Mesothelial cell of epicardium (in vitro differentiated cells): ENCODE measurements at places on chromosomes 4 and X.

- H3K4me1 ChIP-seq, result peaks cover 5% of the 10 kb centered on the region
- no peak overlapping the region for H3K4me3 ChIP-seq
- DNase-seq, result no peak
- no peak overlapping the region for H3K27ac ChIP-seq
Observed at GRCh38 chr4:169485791-169486742, 126.3 kb downstream of the NEK1 start.

GRCh38 chr4:139589336-139590018 is 33.5 kb upstream of the SETD7 start:
- H3K27ac ChIP-seq, result no peak overlapping the region
- H3K27me3 ChIP-seq, result no peaks in the 10 kb centered on the region
- peaks cover 4% of the 10 kb centered on the region for H3K4me1 ChIP-seq
- H3K36me3 ChIP-seq, result no peaks in the 10 kb centered on the region

DNA sequence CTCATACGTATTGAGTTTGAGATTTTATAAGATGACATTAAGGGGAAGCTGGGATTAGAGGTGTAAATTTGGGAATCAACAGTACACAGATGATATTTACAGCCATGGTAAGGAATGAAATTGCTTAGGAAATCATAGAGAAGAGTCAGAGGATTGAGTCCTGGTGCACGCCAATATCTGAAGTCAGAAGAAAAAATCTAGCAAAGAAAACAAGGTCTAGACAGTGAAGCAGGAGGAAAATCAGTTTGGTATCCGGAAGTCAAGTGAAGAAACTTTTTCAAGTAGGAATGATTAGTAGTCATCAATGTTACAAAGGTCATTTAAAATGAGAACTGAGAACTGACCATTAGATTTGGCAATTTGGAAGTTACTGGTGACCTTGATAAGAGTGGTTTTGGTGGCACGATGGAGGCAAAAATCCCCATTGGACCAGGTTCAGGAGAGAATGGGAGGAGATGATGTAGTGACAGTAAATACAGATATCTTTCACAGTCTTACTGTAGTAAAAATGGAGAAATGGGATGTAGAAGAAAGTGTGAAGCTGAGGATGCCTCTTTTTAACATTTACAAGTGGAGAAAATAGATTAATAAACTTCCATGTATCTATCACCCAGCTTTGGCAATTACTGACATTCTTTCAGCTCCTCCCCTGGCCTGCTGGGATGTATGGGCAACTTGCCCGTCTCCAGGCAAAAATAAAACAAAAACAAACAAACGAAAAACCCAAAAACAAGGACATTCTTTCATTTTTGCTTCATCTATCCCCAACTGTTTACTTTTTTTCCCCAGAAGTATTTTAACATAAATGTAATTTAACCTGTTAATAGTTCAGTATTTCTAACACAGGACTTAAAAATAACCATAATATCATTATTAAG is 11.4 kb upstream of the GPR34 start:
- no peaks in the 10 kb centered on the region for H3K4me1 ChIP-seq
- no peak overlapping the region for H3K4me3 ChIP-seq

DNA sequence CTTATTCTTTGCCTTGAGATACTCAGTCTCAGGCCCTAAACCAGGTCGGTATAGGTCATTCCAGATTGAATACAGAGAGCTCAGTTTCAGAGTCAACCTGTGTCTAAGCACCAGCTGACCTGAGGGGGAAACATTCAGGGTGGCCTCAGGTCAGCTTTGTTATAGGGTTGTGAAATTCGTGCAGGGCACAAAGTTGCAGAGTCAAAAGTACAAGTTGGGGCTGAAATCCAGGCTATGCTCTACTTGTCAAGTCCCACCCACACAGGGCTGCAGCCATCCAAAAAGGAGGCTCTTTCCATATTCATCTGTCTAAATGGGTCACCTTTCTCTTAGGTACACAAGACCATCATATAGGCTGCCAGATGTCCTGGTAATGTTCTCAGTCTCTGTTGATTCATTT is 89.7 kb downstream of the ITIH6 start:
- no peak overlapping the region for H3K27ac ChIP-seq
- no peak for DNase-seq
- H3K4me3 ChIP-seq, result no peak overlapping the region
